Left renal cortex interstitium (tissue), 4 donors: ENCODE measurements at places on chromosomes 1 and 21.
A peak's percentile ranks its signal among the peaks of the same experiment; 100 is the strongest.

DNA sequence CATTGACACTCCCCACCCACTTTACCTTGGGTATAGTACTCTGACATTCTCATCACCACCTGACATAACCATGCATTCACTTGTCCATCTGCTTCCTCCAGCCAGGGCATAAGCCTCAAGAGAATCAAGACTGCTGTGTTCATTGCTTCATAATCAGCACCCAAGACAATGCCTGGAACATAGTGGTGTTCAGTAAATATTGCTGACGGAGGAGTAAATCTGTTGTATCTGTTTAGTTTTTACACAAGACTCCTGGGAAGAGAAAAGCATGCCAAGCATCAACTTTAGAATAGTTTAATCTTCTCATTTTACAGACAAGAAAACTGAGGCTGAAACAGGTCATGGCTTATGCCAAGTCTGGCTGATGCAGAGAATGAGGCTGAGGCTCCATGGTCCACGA is 173.9 kb upstream of the DUSP10 start:
- no peak for DNase-seq

DNA sequence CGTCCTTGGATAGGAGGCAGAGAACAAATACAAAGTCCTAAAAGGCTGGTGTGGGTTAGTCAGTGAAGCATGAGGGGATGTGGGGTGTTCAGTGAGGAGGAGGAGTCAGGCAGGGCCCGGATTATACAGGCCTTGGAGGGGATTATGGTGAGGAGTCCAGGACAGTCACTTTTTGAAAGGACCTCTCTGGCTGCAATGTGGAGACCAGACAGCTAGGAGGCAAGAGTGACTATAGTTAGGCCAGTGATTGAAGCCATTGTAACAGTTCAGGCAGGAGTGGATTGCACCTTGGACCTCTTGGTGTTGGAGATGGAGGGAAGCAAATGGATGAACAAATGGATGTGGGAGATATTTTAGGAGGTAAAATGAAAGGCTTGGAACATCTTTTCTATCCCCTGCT is 115.8 kb downstream of the C1orf94 start:
- no peak for DNase-seq

DNA sequence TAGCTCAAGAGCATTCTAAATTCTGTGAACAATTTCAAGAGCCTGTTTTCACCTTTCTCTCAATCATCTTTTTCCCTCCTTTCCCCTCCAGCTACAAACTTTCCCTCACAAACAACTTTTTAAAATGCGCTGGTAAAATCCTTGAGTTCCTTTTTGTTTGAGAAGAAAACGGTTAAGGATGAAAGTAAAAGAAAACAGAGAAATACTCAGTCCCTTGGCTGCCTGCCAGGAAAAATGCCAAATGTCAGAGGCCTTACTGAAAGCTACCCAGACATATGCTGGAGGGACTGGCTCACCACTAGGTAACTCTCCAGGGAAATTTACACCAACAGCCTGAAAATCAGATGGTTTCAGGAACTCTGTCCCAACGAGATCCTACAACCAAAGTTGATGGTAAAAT is 11.0 kb upstream of the SERBP1 start:
- no peak for DNase-seq

DNA sequence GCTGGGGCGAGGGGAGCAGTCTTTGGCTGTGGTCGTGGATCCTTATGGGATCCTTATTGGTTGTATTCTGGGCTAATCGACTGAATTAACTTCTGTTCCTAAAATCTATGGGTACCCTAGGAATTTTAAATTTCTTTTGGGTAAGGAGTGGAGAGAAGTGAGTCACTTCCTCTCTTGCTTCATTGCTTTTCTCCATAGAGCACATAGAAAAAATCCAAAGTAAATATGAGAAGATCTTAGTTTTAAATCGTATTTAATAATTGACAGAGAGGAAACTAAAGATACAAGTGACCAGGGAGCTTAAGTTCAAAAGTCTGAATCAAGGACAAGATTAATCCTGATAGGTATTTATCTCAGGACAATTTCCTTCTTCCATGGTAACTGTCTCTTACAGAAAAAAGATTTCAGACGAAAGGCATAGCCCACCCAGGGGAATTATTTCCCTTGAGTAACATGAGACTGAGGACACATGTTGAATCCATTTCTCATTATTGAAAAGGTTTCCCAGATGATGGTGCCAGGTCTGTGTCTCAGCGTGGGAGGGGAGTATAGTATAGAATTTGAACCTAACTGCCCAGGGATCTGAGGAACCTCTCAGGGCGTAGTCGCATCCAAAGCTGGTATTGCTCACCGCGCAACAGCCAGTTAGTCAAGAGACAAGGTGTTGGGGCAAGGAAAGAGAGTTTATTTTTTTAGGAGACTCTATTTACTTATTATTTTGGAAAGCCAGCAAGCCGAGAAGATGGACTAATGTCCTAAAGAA is 28.7 kb upstream of the FASLG start:
- DNase-seq: no peak

DNA sequence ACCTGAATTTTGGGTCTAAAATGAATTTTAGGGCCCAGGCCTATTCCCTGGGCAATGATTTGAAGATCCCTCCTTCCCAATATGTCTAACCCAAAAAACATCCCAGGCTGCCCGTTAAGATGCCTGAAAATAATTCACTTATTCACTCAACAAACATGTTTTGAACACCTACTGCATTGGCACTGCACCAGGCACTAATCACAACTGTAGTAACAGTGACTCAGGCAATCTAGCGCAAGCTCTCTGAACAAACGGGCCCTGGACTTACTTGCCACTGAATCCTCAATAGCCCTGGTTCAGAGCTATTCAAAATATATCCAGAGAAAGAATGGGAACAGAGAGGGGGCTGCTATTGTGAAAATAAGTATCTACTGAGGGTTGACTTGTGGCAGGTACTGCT is 4.2 kb downstream of the CD244 start:
- DNase-seq: no peak

- DNase-seq: no peak
These were observed 550 bp downstream of the TMPRSS3 start for GRCh38 chr21:42395302-42395701.

GRCh38 chr1:246573491-246573890 is 7.2 kb downstream of the CNST start:
- DNase-seq: no peak

GRCh38 chr1:90881034-90881433 is 140.8 kb downstream of the ZNF644 start:
- no peak for DNase-seq

GRCh38 chr1:228372183-228373003 is 34.2 kb downstream of the TRIM11 start:
- DNase-seq: peak; percentile 26

DNA sequence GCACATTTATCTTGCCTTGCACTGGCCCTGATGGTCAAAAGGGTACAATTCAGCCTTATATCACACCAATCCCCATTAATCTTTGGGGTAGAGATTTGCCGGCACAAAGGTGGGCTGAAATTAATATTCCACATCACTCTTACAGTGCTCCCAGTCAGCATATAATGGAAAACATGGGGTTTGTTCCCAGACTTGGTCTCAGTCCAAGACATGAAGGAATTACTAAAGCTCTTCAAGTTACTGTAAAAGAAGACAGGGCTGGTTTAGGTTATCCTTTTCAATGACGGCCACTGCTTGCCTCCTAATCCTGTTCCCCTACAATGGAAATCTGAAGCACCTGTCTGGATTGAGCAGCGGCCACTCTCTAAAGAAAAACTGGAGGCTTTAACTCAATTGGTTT is 160.7 kb downstream of the IER5 start:
- DNase-seq: no peak

DNA sequence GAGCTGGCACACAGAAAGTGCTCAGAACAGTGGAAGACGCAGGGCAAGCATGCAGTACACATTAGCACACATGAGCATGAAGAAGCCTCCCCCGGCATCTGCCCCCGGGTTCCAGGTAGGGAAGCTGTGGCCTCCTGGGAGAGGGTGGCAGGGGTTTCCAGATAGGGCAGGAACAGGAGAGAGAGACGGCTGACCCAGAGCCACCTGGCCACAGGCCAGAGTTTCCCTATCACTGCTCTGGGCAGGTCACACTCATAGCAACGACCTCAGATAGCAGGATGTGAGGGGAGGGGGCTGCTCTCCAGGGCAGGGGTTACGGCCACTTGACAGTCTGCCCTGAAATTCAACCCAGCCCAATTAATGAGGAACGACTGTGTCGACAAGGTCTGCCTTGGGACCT is 36.6 kb downstream of the GLIS1 start:
- DNase-seq: no peak

GRCh38 chr1:184426278-184426674 is 39.4 kb downstream of the C1orf21 start:
- DNase-seq: no peak

GRCh38 chr1:46413596-46413985 is 19.5 kb downstream of the FAAH start:
- DNase-seq: no peak

- no peak for DNase-seq
These were observed 19.5 kb downstream of the LACTBL1 start for GRCh38 chr1:22953057-22953739.

DNA sequence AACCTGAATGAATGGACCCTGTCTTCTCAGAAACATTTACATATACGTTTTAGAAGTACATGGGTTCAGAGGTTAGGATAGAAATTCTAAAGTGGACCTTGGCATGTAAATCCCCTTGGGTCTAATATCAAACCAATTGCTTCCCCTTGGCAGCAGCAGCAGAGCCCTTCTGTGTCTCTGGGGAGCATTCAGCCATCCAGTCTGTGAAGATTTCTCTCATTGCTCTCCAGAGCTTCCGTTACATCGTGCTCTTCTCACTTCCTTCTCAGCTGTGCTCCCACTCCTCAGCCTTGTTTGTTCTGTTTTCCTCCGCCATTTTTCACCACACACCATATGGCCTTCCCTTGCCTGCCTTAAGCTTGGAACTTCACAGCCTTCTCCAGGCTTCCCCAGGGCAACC is 61.5 kb upstream of the ATP1B1 start:
- DNase-seq: no peak

- no peak for DNase-seq
These were observed 128.7 kb downstream of the CRYAA start for GRCh38 chr21:43297391-43297981.

DNA sequence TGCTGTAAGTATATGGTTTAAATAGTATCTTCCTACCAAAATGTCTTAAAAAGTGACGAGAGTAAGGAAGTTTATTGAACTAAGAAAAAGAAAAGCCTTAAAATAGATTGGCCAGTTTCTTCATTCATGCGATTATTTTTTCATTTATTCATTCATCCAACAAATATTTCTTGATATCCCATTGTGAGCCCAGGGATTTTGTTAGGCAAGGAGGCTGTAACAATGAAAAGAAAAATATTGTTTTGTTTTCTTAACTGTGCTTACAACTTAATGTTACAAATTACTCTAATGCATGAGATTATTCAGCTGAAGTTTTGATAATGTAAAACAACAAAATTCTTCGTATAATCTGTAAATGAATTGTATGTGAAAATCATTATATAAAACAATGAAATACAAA is 882.0 kb downstream of the LTN1 start:
- no peak for DNase-seq

GRCh38 chr1:7868070-7868780 is 15.4 kb upstream of the UTS2 start:
- DNase-seq: no peak

- DNase-seq: no peak
These were observed 372 bp downstream of the OR2L3 start for GRCh38 chr1:248047008-248047407.

GRCh38 chr1:245463392-245464165 is 308.8 kb downstream of the KIF26B start:
- DNase-seq: no peak

DNA sequence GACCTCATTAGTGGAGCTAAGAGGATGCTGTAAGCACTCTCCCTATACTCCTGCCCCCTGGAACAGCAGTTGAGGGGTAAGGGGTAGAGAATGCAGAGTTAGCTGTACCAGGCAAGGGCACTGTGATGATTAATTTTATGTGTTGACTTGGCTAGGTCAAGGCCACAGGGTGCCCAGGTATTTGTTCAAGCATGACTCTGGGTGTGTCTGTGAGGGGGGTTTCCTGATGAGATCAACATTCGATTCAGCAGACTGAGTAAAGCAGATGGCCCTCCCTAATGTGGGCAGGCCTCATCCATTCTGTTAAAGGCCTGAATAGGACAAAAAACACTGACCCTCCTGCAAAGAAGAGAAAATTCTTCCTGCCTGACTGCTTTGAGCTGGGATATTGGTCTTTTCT is 110.8 kb downstream of the KCND3 start:
- no peak for DNase-seq

DNA sequence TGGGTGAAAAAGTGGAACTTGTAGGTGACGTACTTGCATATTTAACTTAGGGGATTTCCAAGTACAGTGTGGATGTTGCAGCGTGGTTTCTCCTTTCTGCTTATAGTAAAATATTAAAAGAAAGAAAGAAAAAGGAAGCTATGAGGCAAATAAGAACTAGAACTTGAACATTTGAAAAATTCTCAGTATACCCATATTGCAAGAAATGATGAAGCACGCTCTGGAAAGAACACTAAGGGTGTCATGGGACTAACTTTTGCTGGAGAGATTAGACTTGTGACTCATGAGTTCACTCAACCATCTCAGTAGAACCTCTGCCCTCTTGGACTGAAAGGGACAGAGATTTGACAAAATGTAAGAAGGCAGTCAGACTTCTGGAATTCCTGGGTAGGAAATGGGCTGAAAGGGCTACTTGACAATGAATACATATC is 704.5 kb upstream of the ADGRL4 start:
- DNase-seq: no peak

DNA sequence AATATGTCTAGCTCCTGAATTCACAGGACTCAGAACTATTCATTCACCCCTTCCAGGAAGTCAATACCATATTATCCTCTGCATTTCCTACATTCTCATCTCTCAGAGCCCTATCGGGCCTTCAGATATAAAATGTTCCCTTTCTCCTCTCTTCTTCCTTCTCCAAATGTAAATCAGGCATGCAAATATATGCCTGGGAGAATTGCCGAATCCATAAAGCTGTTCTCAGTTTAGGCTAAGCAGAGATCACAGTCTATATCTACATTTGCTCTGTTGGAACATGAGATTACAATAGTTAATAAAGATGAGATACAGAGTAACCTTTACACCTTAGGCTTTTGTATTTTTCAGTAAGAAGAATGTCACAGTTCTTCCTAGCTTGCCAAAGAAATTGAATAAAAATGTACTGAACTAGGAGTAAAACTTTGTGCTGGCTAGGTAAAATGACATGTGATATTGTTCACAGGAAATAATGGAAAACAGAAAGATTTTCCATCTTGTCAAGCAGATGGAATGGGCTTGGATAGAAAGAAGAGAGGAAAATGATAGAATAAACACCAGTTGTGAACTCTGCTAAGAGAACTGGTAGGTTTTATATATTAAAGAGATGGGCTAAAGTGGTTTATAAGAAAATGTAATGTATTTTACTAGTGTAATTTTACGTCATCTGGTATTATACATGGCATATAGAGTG is 161.5 kb downstream of the NRIP1 start:
- DNase-seq: no peak

- DNase-seq: no peak
These were observed 33.0 kb downstream of the ADAMTS1 start for GRCh38 chr21:26812173-26812572.

GRCh38 chr1:27542463-27543273 is 52.7 kb upstream of the WASF2 start:
- no peak for DNase-seq
